ENCODE measurements at places on chromosomes 2 and 18. TPM values are rescaled to one million over a fixed set of nuclear protein-coding genes. Genes with fewer than 3 reads are reported as not detected.

The PROKR1 gene
- 15.7 TPM for total RNA-seq

The SP140L gene
- 0.37 TPM for total RNA-seq

The CD8B2 gene
- total RNA-seq, result not detected

The IL36A gene
- total RNA-seq, result not detected

The SERPINB10 gene
- total RNA-seq, result not detected

- DNase-seq, result no peak
Measured at GRCh38 chr2:233242231-233242927, 9.1 kb upstream of the ATG16L1 start.

DNA sequence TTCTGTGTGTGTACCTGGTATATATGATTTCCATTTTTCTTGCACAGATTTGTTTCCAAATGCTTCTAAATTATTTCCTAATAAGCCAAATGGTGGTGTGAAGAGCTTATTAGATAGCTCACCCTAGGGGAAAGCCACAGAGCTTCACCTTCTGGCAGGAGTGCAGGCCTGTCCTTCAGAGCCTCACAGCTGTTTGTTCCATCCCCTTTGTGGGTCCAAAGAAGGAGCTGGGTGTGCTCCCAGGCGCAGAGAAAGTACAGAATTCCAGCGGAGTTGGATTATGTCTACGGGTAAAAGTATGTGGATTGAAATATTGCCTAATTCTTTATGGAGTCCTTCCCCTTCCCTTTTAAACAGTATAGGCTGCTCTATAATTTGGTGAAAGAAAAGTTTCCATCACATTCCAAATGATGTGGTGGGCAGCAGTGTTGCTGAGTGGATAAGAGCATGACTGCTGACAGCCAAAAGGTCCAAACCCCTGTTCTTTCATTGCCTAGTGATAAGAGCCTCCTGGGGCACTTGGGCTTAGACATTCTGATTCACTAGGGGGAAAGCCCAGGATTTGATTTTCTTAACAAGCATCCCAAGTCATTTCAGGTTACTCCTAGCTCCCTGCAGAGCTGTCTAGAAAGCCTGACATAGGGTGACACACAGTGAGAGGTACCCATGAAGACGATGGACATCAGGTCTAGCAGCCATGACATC lies 86.6 kb downstream of the WDSUB1 start:
- DNase-seq, result no peak

DNA sequence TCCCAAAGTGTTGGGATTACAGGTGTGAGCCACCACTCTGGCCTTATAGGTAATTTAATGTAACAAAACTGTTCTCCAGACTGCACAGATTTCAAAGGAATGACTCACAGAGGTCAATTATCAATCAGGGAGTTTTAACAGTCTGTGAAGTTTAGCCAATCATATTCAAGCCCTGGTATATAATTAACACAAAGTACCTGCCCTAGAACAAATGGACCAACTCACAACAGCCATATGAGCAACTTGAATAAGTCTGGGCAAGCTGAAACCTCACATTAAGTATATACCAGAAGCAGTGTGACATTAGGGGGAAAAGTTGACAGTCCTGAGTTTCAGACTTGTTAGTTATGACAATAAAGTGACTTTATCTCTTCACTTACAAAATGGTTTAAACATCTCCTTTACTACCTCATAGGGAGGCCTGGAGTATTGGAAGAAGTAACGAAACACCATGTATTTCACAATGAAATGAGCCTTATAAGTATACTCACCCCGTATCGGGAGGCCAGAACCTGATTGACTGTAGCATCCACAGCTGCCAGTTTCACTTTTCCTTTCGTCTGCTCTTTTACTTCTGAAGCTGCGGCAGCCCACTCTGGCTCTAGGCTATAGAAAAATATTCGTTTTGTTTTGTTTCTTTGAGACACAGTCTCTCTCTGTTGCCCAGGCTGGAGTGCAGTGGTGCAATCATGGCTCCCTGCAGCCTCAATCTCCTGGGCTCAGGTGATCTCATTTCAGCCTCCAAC lies 22.2 kb downstream of the PDIA6 start:
- DNase-seq, result no peak

GRCh38 chr2:36455011-36455410 lies 99.4 kb downstream of the CRIM1 start:
- DNase-seq, result no peak

- peak; percentile 15 for DNase-seq
Measured at GRCh38 chr2:195320413-195320973, 336.5 kb upstream of the SLC39A10 start.
